ENCODE measurements at places on chromosomes 1 and 21.

GRCh38 chr1:234841710-234842231 lies 231.8 kb upstream of the IRF2BP2 start:
- DNase-seq = no peak

- no peak for DNase-seq
Observed at GRCh38 chr1:29576510-29576909, 340.2 kb downstream of the PTPRU start.

DNA sequence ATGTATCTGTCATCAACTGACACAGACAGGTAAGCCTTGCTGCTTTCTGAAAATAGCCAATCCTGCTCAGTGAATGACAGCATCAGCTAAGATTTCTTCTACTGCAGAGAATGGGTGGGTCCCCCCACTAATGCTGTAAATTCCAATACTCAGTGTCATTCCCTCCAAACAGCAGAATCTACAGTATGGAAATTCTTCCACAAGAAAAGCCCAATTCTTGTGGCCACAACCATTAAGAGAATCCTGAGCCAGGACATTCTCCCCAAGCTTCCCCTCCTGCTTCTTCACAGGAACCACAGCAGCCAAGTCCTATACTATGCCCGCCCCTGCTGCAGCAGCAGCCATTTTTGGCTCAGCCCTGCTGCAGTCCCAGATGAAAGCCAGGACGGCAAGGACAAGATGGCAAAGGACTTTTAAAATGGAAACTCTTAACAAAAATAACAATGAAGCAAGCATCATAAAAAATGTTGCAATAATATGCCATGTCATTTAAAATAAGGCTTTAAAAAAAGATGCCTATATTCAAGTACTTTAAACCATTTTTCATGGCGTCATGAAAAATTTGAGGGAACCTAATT lies 26.8 kb downstream of the EIF4G3 start:
- DNase-seq = no peak

DNA sequence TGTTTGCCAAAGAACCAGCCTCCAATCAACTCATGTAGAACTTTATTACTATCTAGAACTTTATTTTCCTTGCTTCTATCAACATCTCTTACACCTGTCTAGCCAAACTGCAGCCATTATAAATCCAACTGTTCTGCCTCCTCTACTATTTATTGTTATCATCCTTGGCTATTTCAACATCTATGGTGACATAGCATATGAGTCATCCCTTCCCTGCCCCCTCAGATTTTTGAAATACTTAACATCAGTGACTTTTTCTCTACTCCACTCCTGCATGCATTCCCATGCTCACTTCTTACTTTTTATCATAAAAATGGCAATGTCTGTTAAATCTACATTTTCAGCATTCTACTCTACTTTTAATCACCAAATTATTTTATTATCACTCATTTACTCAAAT lies 544.9 kb upstream of the NEGR1 start:
- DNase-seq = no peak

DNA sequence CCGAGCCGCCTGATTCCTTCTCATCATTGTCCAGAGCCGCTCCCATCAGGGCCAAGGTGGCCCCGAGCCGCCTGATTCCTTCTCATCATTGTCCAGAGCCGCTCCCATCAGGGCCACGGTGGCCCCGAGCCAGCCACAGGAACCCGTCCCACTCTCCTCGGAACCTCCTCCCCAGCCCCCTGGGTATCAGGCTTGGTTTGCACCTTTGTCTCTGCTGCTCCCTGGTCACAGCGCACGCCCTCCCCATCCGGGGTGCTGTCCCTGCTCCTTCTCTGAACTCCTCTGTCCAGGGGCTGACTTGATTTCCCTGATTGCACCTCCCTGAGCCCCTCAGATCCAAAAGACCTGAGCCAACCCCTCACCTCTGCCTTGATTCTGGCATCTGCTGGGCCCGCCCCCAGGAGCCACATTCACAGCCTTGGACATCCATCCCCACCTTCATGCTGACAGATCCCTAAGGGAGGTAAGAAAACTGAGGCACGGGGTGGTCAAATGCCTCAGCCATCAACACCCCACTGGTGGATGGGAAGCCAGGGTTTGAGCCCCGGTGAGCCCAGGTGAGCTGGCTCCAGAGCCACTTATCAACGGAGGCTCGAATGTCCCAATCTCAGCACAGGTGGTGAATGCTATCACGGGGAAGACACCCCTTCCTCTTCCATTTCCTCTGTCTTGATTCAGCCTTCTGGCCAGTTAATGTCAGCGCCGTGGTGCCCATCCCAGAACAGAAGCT lies 25.6 kb upstream of the COL18A1 start:
- no peak for DNase-seq

DNA sequence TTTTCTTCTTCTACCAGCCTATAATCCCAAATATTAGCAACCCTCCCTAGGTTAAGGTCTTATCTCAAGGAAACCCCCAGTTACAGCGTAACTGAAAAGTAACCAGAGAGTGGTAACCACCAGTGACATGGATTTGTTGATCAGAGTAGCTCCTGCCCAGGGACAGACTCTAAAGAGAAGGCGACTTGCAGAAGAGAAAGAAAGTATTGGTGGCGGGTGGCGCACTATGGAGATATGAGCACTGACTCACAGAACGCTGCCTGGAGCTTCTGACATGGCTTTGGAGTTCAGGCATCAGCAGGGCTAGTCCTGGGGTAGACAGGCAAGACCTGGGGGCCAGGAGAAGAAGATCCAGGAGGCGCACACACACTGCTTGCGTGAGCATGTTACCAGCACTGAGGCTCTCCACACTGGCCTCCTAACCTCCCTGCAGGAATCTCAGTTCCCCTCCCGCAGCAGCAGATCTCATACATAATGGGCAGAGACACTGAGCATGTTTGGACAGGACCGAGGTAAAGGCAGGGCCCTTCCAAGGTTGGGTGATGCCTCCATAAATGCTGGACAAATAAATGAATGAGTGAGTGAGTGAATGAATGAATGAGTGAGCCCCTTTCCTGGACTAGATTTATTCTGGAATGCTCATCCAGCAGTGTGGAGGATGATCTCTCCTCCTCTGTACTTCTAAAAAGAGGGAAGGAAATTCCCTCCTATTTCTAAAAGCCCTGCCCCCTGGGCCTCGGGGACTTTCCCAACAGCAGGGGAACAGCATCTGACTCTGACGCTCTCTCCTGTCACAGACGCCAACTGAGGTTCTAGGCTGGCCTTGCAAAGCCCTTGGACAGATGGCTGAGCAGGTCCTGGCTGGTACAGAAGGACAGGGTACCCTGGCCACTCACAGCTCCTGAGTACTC lies 175.5 kb downstream of the CLIC6 start:
- no peak for DNase-seq

- DNase-seq = no peak
Observed at GRCh38 chr21:34737115-34737514, 68.3 kb downstream of the CLIC6 start.

GRCh38 chr21:35625576-35625975 lies 434.8 kb downstream of the SETD4 start:
- no peak for DNase-seq

GRCh38 chr21:42621819-42622177 lies 31.6 kb upstream of the PDE9A start:
- DNase-seq = no peak

GRCh38 chr21:26117972-26118367 lies 52.6 kb downstream of the APP start:
- no peak for DNase-seq

DNA sequence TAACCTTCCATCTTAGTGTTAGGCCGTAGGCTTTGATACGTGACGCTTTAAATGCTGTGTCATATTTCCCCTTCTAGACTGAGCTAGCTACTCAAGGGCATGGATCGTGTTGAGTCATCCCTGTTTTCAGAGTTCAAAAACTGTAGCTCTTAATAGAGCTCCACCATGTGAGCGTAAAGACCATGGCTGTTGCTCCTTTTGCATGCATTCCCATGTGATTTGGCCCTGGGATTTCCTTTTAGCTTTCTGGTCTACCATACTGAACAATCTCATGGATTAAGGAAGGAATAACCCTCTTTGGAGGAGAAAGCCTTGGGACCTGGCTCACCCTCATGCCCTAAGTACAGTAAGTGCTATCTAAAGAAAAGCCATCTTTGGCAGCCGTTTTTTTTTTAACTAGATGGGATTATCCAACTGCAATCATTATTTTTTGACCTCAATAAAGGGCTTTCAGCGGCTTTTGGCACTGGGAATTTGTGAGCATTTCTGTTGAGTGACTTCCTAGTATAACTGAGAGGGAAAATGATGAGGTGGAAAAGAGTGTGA lies 76.6 kb downstream of the PLPP3 start:
- no peak for DNase-seq

GRCh38 chr21:43786300-43786806 lies 3.0 kb upstream of the RRP1 start:
- DNase-seq = no peak

DNA sequence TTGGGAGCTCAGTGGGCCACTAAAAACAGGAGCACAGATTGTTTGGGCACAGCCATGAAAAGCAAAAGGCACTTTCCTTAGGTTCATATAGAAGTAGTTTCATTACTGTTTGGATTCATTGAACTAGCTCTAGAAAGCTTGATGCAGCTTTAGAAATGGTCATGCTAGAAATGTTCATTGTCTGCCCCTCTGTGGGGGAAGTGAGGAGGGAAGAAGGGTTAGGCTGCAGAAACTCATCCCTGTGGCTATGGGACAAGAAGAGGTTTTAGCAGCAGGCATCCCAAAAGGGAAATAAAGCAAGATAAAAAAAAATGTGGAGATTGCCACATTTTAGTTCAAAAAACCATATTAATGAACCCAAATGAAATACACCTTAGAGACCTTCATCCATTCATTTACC lies 359.6 kb upstream of the PTBP2 start:
- DNase-seq = no peak

DNA sequence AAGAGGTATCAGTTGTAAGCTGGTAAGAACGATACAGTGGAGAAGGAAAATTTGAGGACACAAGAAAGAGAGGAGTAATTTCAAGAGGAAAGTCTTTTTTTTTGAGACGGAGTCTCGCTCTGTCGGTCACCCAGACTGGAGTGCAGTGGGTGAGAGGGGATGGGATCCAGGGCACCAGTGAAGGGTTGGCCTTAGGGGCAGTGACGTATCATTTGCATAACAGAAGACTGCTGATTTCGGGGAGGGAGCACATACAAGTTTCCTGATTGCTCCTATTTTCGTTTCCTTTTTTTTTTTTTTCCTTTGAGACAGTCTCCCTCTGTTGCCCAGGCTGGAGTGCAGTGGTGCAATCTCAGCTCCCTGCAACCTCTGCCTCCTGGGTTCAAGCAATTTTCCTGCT lies 4.2 kb downstream of the S100A13 start:
- no peak for DNase-seq

DNA sequence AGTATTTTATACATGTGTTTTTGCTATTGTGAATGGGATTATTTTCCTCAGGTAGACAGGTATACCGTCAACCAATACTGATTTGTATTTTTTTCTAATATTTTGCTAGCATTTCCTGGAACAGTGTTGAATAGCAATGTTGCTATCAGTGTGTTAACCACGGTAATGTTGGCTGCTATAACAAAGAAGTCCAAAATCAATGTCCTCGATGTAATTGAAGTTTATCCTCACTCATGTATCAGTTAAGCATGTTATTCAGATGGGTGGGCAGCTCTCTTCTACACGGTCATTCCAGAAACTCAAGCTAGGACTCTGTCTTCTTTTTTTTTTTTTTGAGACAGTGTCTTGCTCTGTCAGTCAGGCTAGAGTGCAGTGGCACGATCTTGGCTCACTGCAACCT lies 24.3 kb downstream of the DOP1B start:
- no peak for DNase-seq

- no peak for DNase-seq
Observed at GRCh38 chr1:65615859-65616258, 176.8 kb upstream of the PDE4B start.

- DNase-seq = no peak
Observed at GRCh38 chr1:32071758-32072621, 749 bp upstream of the TMEM39B start.

DNA sequence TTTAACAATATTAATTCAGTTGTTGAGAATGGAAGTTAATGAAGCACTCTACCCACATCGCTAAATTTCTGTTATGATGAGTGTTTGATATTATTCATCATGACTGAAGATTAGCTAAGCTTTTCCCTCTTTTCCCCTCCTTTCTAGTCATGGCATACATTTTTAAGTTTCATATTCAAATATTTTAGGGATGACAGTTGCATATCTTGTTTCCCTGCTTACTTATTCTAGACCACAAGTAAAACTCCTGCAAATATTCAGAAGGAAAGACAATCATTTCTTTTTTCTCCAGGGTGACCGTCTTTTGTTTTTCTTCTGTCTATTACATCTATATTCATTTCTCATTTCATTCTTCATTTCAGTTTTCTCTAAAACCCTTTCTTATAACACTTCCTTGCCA lies 906.0 kb downstream of the ADGRL2 start:
- DNase-seq = no peak

- DNase-seq = no peak
Observed at GRCh38 chr1:224458996-224459395, 24.4 kb upstream of the WDR26 start.

DNA sequence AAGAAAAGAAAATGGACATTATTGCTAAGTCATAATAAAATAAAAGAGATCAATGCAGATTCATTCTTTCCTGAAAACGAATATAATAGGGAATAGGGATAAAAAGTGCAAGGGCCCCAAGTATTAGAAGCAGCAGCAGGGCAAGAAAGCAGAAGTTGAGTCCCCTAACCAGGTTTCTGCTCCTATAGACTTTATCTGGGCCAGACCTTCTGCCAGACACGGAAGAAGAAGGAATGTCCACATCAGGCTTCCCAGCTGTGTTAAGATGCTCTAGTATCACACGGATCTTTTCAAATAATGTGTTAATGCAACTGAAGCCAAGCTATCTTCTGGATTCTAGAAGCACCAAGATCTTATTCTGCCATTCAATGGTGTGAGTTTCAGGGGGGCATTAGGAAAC lies 26.9 kb downstream of the CD244 start:
- no peak for DNase-seq
